ENCODE measurements at places on chromosomes 7 and 10.

DNA sequence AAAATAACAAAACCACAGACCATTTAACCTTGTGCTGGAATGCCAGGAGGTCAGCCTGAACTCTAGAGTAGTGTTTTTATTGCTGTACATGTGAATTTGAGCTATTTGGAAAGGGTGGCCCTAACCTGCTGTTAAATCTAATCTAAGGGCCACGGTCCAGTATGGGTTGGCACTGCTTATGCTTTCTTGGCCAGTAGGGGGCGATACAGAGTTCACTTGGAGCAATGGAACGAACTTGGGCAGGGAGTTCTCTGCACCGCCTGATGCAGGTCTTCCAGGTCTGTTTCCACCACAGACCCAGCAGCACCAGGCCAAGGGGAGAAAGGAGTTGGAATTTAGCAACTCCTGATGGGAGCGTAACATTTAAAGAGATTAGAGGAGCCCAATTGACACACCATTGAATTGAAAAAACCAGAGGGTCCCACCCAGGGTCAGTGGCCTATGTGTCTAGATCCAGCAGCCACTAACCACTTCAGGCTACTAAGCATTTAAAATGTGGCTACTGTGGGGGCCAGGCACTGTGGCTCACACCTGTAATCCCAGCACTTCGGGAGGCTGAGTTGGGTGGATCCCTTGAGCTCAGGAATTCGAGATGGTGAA is 75.7 kb upstream of the EFCAB10 start:
- peak; percentile 62 for DNase-seq
- H3K36me3 ChIP-seq: peaks cover 23% of the 10 kb centered on the region
- H3K27me3 ChIP-seq: no peaks in the 10 kb centered on the region
- peaks cover 12% of the 10 kb centered on the region for H3K4me1 ChIP-seq
- no peak overlapping the region for H3K27ac ChIP-seq

GRCh38 chr10:80199828-80200227 is 5.5 kb downstream of the ANXA11 start:
- no peak overlapping the region for H3K27ac ChIP-seq
- DNase-seq: no peak
- H3K4me3 ChIP-seq: no peak overlapping the region
- H3K36me3 ChIP-seq: peaks cover 14% of the 10 kb centered on the region

DNA sequence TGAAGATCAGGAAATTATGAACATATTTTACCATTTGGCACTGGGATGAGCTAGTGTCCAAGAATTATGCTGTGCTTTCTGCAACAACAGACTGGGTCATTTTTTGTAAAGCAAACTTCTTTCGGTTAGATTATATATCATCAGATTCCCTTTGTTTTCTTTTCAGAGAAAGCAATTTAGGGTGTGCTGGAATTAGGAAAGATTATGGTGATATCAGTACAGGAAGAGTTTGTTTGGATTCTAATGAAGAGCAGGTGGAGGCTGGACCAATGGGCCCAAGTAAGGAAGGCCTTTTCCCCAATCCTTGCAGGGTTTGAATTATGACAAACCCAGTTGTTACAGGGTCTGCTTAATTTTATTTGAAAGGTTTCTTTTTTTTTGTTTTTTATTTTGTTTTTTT is 1092.8 kb downstream of the KCNMA1 start:
- H3K27me3 ChIP-seq: no peaks in the 10 kb centered on the region
- H3K27ac ChIP-seq: no peak overlapping the region
- H3K4me3 ChIP-seq: no peak overlapping the region
- H3K36me3 ChIP-seq: no peaks in the 10 kb centered on the region
- no peaks in the 10 kb centered on the region for H3K4me1 ChIP-seq

GRCh38 chr10:74039561-74040145 is 41.7 kb downstream of the VCL start:
- DNase-seq: no peak
- H3K4me1 ChIP-seq: peaks cover 19% of the 10 kb centered on the region
- H3K27ac ChIP-seq: peak overlapping the region; percentile 44
- H3K27me3 ChIP-seq: no peaks in the 10 kb centered on the region

DNA sequence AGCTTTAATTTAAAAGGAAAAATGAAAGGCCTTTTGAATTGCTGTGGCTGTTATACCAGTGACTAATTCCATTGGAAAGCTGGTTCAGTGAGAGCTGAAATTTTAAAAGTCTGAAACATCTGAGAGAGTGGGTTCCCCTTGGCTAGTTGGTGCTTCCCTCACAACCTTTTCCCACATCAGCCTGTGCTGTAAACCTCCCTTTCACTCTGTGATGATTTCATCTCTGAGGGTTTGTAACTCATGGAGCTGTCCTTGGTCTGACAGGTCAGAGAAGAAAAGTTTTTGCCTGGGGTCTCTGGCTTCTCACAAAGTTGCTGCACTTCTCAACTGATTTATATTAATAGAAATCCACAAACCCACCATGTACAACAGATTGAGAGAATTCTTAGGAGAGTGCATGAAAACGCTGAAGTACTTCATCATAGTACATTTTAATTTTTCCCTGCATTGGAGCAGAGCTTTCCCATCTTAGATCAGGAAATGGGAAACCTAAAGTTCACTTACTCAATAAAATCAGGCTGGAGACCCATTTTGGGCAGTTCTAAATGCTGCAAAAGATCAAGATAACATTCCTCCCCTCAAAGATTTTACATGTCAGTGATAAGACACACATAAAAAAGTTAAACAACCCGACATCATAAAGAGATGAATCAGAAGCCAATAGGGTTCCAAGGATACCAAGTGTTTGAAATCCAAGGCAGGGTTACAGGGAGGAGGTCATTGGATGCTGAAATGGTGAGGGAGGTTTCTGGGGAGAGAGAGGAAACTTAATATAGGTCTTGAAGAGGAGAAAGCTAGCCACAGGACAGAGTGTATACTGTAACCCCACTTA is 157.0 kb upstream of the MKLN1 start:
- no peak overlapping the region for H3K4me3 ChIP-seq
- H3K36me3 ChIP-seq: no peaks in the 10 kb centered on the region
- H3K27me3 ChIP-seq: peaks cover 18% of the 10 kb centered on the region
- H3K4me1 ChIP-seq: no peaks in the 10 kb centered on the region
- no peak for DNase-seq
- H3K27ac ChIP-seq: no peak overlapping the region

- no peak overlapping the region for H3K4me3 ChIP-seq
- no peak for DNase-seq
- no peaks in the 10 kb centered on the region for H3K4me1 ChIP-seq
- no peaks in the 10 kb centered on the region for H3K27me3 ChIP-seq
- H3K36me3 ChIP-seq: peaks cover 13% of the 10 kb centered on the region
- no peak overlapping the region for H3K27ac ChIP-seq
These were observed 80.3 kb downstream of the MICU1 start for GRCh38 chr10:72545546-72545945.

DNA sequence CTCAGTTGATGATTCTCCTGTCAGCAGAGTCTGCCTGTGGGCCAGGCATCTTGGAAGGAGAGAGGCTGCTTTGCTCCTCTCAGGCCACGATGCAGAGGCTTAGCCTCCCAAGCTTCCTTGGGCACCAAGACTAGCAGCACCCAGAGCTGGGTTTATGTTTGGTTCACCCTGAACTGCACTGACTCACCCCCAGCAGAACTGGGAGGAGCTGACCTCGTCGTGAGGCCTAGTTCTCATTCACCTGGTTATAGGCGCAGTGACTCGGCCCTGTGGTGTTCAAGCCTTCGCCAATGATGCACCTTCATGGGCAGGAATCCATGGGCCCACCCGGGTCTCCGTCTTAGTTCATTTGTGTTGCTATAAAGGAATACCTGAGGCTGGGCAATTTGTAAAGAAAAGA is 122.0 kb upstream of the ZNF438 start:
- H3K4me3 ChIP-seq: no peak overlapping the region
- DNase-seq: no peak
- H3K4me1 ChIP-seq: no peaks in the 10 kb centered on the region
- H3K27me3 ChIP-seq: no peaks in the 10 kb centered on the region
- H3K27ac ChIP-seq: no peak overlapping the region

- H3K27ac ChIP-seq: peak overlapping the region; percentile 96
- peaks cover 88% of the 10 kb centered on the region for H3K4me1 ChIP-seq
- H3K36me3 ChIP-seq: peaks cover 29% of the 10 kb centered on the region
- H3K4me3 ChIP-seq: peak overlapping the region; percentile 60
These were observed 13.9 kb downstream of the PIP4K2A start for GRCh38 chr10:22700489-22700888.

Measured in central memory CD8-positive, alpha-beta T cell (primary cell).